ENCODE measurements at places on chromosomes 5 and 9.

DNA sequence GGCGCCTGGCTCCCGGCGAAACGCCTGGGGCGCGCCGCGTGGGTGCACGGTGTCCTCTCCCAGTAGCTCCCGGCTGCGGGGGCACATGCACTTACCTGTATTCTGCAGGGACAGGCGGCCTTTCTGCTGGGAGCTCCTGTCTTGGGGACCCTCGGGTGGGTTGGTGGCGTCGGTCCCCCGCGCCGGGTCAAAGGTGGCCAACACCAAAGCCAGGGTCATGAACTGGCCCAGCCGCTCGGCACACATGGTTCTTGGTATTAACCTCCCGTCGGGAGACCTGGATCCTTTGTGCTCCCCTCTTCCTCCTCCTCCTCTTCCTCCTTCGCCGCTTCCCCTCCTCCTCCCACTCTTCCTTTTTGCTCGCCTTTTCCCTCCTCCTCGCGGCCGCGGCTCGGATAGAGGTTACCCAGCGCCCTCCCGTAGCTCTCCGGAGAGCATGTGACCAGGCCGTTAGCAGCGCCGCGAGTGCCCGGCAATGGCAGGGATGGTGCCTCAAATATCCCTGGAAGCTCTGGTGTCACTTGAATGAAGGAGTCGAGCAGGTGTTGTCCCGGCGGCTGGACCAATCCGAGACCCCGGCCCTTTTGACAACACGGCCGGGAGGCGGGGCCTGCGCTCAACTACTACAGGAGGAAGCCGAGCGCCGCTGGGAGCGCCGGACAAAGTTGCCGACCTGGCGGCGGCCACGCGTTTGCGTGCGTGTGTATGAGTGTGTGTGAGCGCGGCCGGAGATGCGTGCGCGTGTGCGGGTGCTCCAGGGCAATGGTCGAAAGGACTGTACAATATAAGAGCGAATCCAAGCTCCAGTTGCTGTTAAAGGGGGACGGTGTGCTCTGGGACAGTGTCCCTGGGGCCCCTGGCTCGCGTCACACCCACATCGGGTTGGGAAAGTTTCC is at the start of gene STC2:
Gene STC2, minus strand, starts transcription at position 467 of the 896 bp plus-strand sequence. Its CDS starts 221 bp downstream, at position 246.
- DNase-seq = peak; percentile 60

DNA sequence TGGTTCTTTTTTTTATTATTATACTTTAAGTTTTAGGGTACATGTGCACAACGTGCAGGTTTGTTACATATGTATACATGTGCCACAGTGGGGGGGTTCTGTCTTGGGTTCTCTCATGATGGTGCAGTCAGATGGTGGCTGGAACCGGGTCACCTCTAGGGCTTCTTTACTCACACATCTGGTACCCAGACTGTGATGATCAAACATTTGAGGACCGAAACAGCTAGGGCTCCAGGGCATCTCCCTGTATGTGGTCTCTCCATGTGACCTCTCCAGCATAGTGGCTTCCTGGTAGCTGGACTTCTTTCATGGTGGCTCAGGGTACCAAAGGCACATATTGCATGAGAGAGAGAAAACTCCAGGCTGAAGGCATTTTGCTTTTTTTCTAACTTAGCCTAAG is 9.8 kb upstream of the CRHBP start:
- no peak for DNase-seq

GRCh38 chr9:93107151-93107824 is 11.3 kb downstream of the CARD19 start:
- DNase-seq = no peak

GRCh38 chr5:60505373-60506171 is 194.4 kb downstream of the DEPDC1B start:
- no peak for DNase-seq

- no peak for DNase-seq
Measured at GRCh38 chr9:70947086-70947485, 174.3 kb downstream of the TRPM3 start.

GRCh38 chr5:150570333-150570732 is 62.4 kb downstream of the NDST1 start:
- no peak for DNase-seq

DNA sequence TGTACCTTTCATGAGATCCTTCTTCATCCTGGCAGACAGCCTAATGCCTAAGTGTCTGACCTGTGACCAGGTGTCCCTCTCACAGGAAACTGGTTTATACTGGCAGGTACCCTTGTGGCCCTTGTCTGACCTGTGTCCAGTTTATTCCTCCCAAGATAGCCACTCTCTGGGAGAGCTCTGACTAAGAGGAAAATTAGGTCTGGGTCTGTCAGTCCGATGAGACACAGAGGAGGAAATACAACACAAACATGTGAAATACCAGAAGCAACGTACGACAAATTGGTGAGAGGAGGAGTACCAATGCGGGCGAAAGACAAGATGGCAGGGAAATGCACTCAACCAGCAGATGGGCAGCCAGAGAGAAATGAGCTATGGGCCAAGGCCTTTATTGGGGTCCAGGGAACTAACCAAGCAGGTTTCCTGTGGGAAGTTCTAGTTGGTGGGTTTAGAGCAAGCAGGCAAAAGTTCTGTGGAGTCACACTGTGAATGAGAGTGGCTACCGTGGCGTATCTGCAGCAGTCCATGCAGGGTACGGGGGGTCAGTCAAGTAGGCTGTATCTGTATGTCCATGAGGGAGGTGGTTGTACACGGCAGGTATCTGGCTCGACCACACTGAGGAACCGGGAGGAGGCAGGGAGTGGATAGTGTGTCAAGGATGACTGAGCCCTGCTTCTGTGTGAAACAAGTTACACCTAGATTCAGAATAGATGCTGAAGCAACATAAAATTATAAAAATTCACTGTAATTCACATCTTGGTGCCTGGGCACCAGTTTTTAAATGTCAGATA is 109.0 kb downstream of the MLLT3 start:
- no peak for DNase-seq

GRCh38 chr9:32596936-32597335 is 24.0 kb upstream of the NDUFB6 start:
- DNase-seq = no peak

- DNase-seq = no peak
Measured at GRCh38 chr5:170353011-170353761, 36.0 kb downstream of the KCNMB1 start.

GRCh38 chr9:21583628-21584377 is 101.7 kb upstream of the IFNE start:
- no peak for DNase-seq

DNA sequence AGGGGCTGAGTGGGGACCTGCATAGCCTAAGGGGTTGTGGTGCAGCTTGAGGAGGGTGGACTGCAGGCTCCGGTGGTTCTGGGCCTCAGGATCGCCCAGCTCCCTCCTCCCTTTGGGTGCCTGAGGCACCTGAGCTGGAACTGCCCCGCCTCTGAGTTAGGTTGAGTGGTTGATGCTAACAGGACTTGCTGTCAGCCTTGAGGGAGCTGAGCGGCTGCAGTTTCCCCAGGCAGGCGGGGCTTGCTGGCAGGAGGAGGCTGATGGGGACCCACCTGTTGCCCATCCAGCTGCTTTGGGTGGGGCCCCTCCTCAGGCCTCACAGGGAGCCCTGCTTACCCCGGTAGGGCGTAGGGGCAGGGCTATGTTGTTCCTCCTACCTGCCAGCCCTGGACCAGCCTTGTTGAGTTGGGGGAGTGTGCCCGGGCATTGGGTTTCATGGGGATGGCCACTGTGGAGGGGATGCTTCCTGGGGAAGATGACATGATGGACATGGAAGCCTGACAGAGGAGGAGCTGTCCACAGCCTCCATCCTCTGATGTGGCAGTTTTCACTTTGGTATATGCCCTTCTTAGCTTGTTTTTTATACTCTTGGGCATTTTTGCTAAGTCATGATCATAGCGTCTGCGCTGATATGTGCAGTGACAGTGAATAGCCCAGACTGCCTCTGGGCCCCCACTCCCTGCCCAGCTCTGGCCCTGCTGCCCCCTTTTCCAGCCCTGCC is 14.3 kb downstream of the WNK2 start:
- DNase-seq = no peak

DNA sequence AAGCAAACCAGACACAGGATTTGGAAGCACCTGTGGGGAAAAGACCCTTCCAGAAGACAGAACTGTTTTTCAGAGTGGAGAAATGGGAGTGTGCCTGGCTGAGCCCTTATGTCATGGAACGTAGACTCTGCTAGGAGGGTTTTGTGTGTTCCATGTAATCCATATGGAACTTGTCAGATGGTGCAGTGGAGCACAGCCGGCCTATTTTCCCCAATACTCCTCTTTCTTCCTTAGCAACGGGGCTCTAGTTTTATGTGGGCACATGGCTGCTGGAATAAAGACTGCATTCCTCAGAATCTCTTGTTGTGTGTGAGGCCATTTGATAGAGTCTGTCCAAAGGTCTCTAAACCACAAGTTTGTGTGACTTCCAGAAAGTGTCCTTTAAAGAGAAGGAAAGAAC is 284.0 kb downstream of the DRD1 start:
- DNase-seq = no peak

- no peak for DNase-seq
Measured at GRCh38 chr5:150401376-150402228, 11.1 kb downstream of the CD74 start.

- DNase-seq = no peak
Measured at GRCh38 chr9:81317223-81317622, 372.1 kb downstream of the TLE1 start.

DNA sequence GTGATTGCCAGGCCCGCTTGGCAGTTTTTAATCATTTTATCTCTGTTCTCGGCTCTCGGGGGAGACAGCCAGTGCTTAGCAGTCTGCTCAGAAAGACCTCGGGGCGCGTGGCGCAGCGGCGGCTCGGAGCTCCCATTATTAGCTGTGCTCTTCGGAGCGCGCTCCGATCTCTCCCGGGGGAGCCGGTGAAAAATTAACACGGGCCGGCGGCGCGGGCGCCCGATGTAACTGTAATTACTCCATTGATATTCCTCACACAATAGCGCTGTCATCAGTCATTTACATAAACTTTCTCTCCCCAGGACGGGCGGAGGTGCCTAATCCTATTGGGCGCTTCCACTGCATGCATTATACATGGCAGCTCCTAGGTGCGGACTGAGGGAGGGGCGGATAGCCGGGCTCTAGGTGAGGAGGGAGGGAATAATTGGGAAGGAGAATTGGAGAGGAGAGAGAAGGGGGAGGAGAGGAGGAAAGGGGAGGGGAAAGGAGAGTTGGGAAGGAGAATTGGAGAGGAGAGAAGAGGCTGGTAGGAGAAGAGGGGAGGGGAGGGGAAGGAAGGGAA is 24.9 kb downstream of the LMX1B start:
- DNase-seq = no peak

GRCh38 chr5:167961731-167962130 is 329.7 kb upstream of the WWC1 start:
- no peak for DNase-seq

DNA sequence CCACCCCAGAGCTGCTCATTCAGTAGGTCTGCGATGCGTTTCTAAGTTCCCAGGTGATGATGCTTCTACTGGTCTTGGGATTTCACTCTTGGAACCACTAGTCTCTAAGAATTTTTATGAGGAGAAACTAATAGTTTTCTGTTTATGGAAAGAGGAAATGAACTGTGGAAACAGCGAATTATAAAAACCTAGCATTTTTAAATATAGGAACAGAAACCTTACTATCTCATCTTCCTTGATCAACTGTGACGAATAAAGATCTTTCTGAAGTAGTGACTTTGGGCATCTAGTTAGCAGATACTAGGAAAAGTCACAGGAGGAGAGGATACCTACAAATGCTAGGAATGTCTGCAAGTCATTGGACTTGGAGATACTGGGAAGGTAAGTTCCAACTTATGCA is 376.8 kb upstream of the RFX3 start:
- DNase-seq = no peak

DNA sequence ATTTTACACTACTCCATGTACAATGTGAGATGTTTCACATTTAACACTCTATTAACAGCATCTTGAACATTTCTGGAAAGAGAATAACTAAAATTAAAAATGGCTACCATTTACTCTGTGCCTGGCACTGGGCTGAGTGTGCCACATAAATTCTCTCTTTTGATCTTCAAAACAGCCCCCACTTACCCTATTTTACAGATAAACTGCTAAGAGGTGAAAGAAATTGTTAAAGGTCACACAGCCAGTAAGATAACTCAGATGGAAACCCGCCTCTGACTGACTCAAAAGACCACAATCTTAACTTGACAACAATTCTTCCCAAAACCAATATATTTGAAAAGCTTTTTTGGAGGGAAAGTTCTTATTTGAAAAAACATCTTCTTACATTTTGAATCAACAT is 97.3 kb downstream of the MAPKAP1 start:
- no peak for DNase-seq

GRCh38 chr9:131043087-131043486 is 34.1 kb downstream of the LAMC3 start:
- no peak for DNase-seq

- DNase-seq = no peak
Measured at GRCh38 chr5:59500014-59500413, 393.5 kb downstream of the PDE4D start.

DNA sequence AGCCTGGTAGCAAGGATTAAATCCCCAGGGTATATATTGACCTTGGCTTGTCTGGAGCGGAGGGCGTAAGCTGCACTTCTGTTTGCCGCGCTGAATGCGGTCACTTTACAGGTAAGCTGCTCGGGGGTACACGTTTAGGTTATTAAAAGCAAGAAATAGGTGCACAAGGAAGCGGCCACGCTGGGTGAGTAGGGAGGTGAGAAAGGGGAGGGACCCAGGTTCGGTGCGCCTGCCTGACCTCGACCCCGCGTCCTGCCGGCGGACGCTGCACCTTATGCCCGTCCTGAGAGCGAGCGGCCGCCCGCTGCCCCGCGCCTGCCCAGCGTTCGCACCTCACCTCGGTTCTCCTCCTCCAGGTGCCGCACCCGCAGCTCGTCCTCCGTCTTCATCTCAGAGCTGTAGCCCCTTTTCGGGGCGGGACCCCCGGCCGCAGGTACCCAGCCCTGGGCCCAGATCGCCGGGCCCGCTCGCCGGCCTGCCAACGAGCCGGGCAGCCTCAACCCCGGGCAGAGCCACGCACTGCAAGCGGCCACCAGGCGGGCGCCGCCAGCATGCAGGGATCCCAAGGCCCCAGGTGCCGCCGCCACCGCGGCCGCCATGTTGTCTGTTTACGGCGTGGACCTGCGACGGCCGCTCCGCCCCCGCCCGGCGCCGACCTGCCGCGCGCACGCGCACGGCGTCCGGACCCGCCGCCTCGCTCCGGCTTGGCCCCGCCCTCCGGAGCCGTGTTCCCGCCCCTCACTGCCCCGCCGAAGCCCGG is at the start of gene AUH:
Gene AUH, minus strand, starts transcription at position 628 of the 760 bp plus-strand sequence. Its CDS starts 29 bp downstream, at position 599.
- DNase-seq = peak; percentile 83

DNA sequence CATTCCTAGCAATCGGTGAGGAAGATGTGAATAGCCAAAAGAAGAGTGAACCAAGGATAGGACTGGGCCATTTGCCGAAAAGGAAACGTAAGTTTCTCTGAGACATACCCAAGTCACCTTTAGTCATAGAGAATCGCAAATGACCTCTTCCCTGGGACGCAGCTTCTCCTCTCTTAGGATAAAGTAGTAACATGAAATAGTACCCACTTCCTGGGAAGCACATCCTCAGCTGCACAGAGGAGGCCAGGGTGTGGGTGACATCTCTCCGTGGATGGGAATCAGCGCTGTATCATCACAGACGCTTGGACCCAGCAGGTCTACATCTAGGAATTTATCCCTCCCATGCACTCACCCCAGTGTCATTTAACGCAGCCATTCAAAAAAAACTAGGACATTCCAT is 120.9 kb upstream of the PHYKPL start:
- no peak for DNase-seq

GRCh38 chr5:38434966-38435705 is 121.3 kb downstream of the LIFR start:
- no peak for DNase-seq

- DNase-seq = no peak
Measured at GRCh38 chr5:71899865-71900342, 180.8 kb downstream of the CARTPT start.

GRCh38 chr5:112971276-112971675 is 5.3 kb upstream of the DCP2 start:
- no peak for DNase-seq

- no peak for DNase-seq
Measured at GRCh38 chr5:139196296-139196956, 1.7 kb downstream of the SIL1 start.

Data from stimulated activated CD8-positive, alpha-beta memory T cell treated with anti-CD3 and anti-CD28 coated beads, Interleukin-15, amount 100 ng/mL, for 48 hours (primary cell).